ENCODE measurements at places on chromosomes 16 and 17.
A peak's percentile ranks its signal among the peaks of the same experiment; 100 is the strongest.

- DNase-seq: no peak
Observed at GRCh38 chr17:82082456-82082855, 15.6 kb downstream of the FASN start.

DNA sequence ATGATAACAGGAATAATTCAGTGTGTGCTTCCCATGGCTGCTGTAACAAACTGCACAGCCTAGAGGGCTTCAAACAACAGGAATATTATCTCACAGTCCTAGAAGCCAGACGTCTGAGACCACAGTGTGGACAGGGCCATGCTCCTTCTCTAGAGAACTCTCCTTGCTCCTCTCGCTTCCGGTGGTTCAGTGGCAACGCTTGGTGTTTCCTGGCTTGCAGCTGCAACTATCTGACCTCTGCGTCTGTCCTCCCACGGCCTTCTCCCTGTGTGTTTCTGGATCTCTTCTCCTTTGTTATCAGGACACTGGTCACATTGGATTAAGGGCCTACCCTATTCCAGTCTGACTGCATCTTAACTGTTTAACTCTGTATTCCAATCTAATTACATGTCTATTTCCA, 414.3 kb downstream of the MAF start:
- no peak for DNase-seq

GRCh38 chr17:35214631-35215273, 20.6 kb upstream of the SLC35G3 start:
- DNase-seq: peak; percentile 21

- DNase-seq: no peak
Observed at GRCh38 chr17:66165537-66166123, 26.3 kb downstream of the CEP112 start.

DNA sequence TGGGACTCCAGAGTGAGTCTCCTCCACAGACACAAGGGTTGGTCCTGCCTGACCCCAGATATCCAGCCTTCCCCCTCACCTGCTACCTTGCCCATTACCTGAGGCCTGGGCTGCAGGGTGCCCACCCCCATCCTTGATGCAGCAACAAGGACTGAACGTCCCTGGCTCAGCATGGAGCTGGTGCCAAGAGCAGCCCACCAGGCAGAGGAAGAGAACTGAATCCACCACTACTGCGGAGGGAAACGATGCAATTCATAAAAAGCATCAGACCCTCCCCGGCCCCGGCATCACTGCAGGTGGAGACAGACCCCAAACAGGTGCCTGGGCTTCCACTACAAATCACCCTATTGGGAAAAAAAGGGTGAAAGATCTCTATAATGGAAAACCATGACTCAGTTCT, 131.0 kb upstream of the TNRC6C start:
- no peak for DNase-seq

DNA sequence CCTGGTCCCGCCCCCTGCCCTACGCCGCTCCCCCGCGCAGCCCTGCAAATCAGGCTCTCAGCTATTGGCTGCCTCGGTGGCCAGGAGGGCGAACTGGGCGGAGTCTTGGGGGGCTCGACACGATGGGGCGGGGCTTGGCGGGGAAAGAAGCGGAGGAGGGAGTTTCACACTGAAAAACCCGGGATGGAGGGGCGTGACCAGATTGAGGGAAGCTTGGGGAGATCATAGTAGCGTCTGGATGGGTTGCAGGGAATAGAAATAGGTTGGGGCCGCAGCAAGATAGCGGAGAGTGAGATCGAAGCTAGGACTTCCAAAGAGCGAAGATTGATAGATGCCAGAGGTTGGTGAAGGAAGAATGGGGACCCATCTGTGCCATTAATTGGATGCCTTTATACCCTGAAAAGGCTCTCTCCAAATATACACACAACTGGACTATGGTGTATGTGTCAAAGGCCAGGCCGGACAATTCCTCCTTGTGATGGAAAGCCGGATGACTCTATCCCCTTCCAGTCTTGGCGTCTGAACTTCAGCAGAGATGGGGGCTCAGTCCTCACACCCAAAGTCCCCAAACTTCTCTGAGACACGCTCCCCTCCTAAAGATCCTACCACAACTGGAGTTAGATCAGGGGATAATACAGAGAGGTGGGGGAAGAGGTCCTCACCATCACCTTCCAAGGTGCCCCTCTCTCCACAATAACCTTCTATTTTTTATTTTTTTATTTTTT, 376 bp upstream of the STAC2 start:
- peak; percentile 48 for DNase-seq

GRCh38 chr17:10135539-10136257, 62.7 kb downstream of the GAS7 start:
- DNase-seq: no peak

GRCh38 chr17:67449845-67450755, 73.0 kb downstream of the PITPNC1 start:
- DNase-seq: no peak

- no peak for DNase-seq
Observed at GRCh38 chr17:64998436-64999190, 57.9 kb downstream of the GNA13 start.

DNA sequence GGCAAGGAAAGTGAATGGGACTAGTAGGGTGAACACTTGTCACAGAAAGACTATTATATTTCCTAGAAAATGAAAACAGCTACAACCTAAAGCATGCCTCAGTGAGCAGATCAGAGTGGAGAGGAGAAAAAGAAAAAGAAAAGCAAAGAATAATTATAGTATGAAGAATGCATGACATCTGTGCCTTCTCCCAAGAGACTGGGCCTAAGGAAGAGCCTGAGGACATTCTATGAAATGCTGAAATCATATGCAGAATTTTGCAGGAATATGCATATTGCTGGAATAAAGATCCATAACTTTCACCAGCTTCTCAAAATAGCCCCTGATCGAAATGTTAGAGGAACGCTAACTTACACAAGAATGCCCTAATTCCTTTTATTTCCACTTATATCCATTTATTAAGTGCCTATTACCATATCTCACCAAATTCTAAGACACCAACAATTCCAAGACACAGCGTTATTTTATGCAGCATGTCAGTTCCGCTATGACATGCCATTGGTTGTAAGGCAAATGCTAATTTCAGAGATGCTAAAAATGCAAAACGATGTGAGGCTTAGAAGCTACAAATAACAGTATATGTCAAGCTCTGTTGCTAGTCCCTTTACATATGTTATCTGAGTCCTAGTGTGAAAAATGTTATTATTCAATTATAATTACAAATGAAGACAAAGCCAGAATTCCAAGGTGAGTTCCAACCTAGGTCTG, 171.0 kb downstream of the SLC39A11 start:
- no peak for DNase-seq

GRCh38 chr16:10490141-10490540, 90.3 kb downstream of the EMP2 start:
- no peak for DNase-seq

DNA sequence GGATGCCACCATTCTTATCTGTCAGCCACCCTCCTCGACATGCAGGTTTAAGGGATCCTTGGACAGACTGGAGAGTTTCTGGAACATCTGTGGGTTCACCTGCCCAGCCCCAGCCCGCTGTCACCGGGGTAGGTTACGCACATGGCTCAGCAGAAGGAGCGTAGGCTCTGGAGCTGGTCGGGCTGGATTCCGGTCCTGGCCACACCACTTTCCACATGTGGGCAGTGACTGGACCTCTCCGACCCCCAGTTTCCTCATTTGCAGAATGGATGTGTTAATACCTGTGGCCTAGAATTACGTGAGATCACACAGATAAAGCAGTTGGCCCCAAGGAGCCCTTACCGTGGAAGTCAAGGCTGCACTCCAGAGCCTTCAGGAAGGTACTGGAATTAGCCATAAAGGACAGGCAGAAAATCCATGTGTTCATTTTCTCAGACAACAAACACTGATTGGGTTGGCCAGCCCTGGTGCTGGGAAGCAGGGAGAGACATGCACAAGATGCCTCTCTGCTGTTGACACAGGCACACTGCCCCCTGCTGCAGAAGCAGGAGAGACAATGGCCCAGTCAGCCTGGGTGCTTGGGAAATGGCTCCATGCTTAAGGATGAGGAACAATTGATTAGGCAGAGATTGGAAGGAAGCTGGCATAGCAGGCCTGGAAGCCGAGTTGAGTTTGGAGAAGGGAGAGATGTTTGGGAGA, 58.8 kb downstream of the SF3B3 start:
- DNase-seq: no peak

GRCh38 chr16:12639044-12639443, 164.6 kb downstream of the CPPED1 start:
- DNase-seq: no peak

DNA sequence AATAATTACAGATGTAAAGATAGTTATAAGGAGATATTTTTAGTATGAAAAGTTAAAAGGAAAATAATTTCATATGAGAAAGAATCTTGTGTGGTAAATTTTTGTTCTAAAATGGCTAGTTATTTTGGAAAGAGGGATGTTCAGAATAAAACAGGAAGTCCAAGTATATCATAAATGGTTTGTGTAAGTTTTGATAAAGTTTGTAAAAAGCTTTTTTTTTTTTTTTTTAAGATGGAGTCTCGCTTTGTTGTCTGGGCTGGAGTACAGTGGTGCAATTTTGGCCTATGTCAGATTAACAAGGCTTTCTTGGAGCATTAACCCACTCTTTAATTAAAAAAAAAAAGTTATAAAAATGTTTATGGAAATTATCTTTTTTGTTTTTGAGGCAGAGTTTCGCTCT, 8.2 kb upstream of the CDK10 start:
- DNase-seq: no peak

DNA sequence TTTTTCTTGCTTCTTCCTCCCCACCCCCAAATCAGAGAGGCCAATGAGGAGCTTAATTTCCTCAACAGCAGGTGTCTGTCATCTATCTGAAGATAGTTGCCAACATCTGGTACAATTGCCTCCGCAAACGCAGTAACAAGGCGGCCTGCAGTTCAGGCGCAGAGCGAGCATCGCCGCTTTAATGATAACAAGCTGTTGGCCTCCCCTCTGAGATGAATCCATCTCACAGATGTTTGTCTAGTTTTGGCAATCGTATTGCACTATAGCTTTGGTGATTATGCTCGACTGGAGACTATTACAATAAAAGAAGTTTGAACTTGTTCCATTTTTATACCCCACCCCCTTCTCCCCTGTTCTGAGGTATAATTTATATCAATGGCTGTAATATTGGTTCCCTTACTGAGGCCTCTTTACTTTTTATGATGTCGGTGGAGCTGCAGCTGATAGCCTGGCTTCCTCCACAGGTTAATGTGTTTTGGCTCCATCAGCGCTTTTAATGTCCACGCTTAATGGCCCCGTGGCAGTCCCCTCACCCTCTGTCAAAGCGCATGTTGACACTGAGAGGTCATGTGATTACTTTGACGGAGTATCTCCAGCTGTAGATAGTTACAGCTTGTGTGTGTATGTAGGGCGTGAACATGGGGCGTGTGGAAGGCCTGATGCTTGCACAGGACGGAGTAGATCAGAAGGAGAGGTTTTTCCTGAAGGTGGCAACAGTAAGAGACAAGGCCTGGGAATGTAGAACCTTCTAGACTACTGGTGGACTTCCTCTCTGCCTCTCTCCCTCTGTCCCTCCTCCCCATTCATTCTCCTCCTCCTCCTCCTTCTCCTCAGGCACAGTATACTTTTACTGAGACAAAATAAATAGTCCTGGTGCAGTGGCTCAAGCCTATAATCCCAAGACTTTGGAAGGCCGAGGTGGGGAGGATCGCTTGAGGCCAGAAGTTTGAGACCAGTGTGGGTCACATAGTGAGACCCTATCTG, 164.7 kb downstream of the MSI2 start:
- no peak for DNase-seq

- DNase-seq: no peak
Observed at GRCh38 chr16:29730649-29731048, 15.1 kb downstream of the C16orf54 start.

DNA sequence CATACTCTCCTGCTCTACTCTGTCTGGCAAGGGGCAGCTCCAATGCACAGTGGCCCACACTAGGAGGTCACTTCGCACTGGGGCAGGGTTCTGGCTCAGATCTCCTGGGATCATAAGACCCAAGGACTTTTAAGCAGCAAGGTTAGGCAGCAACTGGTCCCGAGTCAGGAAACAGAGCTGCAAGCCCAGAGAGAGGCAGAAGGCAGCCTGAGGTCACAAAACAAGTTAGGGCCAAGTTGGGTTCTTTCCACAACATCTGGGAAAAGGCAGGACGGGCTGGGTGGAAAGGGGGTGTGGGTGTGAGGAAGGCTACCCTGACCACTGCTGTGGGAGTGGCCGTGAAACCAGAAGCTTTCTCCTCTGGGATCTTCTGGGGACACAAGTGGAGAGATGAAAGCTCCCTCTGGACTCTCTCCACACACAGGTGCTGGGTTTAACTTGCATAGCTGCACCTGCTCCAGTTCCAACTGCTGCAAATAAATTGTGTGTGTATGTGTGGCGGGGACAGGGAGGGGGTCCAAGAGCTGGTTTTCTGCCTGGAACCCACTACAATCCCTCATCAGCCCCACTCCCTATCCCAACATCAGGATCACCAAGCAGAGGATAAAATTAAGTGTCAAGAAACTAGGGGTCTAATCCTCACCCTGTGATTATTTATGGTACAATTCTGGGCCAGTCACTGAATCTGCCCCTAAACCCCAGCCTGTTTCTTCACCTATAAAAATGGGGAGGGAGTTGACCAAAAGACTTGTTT, 8.0 kb upstream of the TSPOAP1 start:
- DNase-seq: peak; percentile 35

DNA sequence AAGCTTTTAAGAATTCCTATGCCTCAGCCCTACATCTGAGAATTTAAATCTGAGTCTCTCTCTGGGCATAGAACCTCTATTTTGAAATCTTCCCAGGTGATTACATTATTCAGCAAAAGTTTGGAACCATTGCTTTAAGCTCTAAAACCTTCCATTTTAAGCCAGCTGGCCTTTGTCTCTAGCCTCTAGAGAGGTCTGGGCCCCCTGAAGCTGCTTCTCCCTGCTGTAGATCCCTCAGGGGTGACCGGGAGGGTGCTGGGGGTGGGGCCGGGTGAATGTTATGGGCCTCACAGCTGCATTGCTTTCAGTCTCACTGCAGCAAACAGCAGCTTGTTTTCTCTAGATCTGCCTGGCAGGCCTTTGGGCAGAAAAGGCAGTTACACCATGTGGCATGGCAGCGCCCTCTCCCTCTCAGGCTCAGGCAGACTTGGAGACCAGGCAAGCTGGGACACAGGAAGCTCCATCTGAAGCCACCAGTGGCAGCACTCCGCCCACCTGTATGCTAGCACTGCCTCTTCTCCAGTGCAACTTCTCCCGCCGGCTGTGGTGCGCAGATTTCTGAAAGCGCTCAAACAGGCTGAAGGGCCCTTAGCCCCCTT, 66.3 kb downstream of the MPRIP start:
- no peak for DNase-seq

DNA sequence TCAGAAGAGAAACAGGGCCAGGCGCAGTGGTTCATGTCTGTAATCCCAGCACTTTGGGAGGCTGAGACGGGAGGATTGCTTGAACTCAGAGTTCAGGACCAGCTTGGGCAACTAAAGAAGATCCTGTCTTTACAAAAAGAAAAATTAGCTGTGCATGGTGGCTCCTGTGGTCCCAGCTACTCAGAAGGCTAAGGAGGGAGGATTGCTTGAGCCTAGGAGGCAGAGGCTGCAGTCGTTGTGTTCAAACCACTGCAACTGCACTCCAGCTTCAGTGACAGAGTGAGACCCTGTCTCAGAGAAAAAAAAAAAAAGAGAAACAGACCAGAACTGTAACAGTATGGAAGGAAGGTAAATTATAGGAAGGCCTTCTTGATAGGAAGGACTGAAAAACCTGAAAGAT, 10.3 kb downstream of the ARL4D start:
- DNase-seq: no peak

- no peak for DNase-seq
Observed at GRCh38 chr16:81738783-81739496, 40.2 kb upstream of the PLCG2 start.
